ENCODE measurements at places on chromosomes 16 and 17.

GRCh38 chr16:79528338-79528737 is 72.2 kb downstream of the MAF start:
- DNase-seq = no peak

DNA sequence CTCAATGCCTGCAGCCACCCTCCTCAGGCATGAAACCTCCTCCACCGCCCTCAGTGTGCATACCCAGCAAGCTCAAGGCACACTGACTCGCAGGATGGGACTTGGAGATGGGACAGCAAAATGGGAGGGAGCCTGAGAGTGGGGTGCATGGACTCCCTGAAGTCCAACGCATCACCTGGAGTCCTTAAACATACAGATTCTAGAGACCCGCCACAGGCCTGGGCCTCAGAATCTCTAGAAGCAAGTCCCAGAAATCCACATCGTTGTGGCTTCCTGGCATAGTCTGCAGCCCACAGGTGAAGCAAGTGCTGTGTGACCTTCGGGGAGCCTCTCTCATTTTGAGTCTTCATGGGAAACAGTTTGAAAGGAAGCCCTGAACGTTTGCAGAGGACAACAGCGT is 3.6 kb upstream of the TBX21 start:
- no peak for DNase-seq

DNA sequence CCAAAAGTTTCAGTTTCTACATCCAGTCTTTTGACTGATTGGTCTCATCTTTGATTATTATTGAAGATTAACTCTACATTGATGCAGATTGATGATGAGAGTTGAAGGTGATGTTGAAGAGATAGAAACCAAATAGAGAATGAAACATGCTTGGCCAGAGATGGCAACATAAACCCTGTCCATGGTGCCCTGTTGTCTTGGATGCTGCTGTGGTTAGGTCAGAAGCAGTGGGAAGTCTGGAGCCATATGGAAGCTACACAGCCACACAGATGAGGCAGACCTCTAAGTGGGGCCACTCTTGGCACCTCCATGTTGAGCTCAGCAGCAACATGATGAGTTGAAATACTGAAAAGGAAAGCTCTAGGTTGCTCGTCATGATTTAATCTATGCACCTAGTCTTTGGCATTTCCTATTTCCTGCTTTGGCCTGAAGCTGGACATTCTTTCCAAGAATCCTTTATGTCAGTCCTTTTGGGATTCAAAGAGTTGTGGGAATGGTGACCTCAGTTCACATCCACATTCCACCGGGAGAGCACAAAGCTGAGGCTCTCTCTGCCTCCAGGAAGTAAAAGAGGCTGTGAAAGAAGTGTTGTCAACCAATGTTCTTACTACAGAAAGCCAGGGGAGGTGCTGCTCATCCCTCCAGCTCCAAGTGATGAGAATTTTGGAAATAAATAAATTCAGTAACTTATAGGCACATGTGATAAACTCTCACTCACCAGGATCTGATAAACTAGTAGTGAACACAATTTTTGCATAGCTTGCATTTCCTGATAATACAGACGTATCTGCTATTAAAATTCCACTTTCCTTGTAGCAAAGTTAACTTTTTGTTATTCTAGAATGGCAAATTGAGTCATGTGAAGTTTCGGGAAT is 127.7 kb upstream of the MAF start:
- no peak for DNase-seq

DNA sequence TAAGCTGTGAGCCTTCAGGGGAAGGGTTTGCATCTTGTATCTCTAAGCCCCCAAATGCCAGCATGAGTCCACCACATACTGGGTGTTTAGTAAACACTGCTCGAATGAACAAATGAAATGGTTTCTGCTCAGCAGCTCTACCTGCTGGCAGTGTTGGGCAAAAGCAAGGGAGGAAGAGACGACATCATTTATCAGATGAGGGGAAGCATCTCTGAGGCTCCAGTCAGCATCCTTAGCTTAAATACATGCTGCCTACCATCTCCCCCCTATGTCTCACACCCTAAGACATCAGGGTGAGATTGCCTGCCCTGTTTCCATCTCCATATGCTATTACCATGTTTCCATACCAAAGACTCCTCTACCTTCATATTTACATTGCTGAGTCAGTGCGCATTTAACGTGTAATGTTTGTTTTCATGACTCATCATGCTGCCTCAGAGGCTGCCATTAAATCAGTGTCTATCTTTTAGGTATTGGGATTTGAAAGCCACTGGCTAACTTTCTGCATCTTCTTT is 379.8 kb downstream of the UTP18 start:
- DNase-seq = no peak

GRCh38 chr16:85759136-85759535 is 8.2 kb upstream of the C16orf74 start:
- DNase-seq = no peak

GRCh38 chr16:73025151-73025855 is 22.6 kb downstream of the ZFHX3 start:
- no peak for DNase-seq

GRCh38 chr16:88576307-88576706 is 6.1 kb downstream of the ZC3H18 start:
- no peak for DNase-seq

GRCh38 chr17:77392376-77393273 is 251.9 kb downstream of the SEC14L1 start:
- DNase-seq = no peak

- DNase-seq = no peak
Measured at GRCh38 chr16:1487395-1488053, 1.2 kb downstream of the PTX4 start.

DNA sequence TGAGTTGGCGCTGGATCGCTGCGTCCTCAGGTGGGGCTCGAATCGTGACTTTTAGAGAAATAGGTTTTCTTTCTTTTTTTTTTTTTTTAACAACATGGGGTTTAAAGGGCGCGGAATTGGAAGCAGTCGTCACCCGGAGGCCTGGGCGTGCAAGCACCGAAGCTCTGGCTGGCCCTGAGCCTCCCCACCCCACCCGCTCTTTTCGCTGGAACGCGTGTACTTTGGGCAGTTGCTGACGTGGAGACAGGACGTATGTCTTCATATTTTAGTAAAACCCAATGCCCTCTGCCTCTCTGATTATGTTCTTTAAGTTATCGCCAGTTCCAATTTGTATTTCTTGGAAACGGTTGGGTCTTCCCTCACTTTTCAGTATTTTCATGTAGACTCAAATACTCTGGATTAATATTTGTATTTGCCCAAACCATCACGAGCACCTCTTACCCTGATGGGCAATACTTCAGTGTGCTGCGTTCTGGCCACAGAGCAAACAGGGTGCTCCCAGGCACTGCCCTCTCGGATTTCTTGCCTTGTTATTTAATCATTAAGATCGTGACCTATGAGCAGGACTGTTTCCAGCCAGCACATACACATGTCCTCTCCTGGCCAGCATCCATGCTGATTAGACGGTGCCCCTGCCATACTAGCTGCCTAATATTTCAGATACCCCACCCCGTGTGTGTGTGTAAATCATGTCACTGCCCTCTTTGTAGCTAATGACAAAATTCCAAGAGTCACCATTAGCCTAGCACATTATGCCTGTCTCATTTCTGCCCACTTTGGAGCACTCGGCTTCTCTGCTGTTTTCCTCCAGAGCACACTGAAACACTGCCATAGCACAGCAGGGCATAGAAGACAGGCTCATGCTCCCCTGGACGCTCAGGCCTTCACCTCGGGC is 805 bp upstream of the C16orf95 start:
- DNase-seq = no peak

DNA sequence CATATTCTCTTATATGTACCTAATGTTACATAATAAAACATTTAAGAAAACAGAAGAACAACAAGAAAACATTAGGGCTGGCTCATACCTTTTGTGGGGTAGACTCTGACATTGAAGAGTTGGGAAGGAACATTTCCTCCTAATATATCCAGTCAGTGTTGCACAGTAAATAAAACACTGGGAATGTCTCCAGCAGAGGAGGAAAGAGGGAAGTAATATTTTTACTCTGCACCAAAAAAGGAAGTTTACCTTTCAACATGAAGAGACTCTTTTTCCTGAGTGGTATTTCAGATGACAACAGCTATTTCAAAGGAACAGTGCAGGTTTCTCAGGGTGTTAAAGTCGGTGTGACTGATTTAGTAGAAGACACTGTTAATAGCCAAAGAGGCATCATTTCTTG is 31.9 kb downstream of the EPN2 start:
- DNase-seq = no peak

DNA sequence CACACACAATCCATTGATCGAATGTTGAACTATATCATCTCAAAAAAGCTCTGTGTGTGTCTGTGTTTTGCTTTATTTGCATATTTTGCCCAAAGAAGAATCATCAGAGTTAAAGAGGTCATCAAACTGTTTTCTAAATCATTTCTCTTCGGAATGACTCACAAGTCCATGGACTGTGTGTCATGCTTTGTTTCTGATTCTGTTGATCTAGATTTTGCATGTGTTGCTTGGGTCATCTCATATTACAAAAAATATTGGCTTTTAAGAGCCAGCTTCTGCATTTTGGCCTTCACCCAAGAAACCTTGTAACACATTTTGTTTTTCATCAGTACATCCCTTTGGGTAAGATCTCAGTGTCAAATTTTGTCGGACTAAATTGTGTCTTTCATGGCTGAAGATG is 471.2 kb upstream of the HSBP1 start:
- DNase-seq = no peak

DNA sequence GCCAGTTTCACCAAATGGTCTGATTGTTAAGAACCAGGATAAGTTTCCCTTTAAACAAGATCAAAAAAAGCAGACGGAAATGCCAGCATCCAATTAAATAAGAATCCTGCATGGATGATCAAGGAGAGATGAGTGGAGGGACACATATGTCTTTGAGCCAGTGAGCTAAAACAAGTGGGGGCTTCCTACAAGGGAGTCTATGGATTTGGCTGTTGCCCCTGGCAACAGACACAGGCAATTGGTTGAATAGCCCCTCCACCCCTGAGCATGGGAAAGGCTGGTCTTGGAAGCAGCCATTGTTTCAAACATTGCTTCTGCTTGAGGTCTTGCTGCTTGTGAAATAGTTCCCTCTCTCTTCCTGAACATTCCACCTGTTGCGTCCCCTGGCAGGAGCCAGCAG is 374.7 kb upstream of the ERCC4 start:
- no peak for DNase-seq

- no peak for DNase-seq
Measured at GRCh38 chr16:66717776-66718175, 21.2 kb upstream of the CMTM4 start.

DNA sequence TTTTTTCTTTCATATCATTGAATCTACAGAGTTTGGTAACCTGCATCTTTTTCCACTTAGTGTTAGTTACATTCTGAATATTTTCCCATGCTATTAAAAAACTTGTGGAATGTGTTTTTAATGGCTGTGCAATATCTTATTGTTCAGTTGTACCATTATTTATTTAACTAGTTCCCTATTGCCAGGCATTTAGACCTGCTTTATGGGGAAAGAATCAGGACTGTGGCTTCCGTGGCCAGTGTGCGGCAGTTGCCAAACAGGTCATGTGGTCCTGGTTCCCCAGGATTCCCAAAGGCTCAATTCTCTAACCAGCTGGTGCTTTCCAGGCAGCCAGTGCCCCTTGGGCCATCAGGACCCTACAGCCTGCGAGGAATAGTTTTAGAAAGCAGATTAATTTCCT is 30.8 kb downstream of the NDEL1 start:
- no peak for DNase-seq

DNA sequence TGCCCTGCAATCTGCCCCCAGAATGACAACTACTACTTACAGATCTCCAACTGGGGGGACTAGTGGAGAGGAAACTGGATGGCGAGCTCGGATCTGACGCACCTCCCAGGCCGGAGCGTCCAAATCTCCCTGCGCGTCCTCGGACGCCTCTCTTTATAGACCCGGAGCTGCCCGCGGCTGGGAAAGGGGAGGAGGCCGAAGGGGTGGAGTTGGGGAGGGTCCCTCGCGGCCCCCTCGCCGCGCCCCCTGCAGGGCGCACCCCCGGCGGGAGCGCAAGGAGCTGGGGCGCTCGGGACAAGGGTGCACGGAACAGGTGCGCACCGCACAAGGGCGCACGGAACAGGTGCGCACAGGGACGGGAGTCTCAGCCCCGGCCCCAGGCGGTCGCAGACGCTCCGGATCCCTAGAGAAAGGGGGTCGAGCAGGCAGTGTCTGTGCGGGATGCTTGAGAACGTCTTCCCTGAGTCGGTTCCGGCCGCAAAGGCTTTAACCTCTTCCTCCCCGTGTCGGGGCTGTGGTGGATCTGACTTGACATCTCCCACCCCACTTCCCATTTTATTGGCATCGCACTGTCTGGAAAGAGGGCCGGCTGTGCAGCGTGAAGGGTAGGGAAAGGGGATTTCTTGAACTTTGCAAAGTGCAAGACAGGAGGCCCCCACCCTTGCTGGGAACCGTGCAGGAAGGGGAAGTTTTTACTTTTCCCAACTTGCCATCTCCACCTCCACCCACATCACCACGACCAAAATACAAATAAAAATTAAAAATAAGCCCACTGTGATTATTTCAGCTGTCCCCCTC is at the start of gene MYH11:
Gene MYH11 (minus strand): TSS at position 128 of the 798 bp plus-strand sequence. CDS start 18,776 bp downstream, outside the sequence.
- DNase-seq = no peak

- no peak for DNase-seq
Measured at GRCh38 chr17:80031691-80032430, 3.8 kb downstream of the TBC1D16 start.

DNA sequence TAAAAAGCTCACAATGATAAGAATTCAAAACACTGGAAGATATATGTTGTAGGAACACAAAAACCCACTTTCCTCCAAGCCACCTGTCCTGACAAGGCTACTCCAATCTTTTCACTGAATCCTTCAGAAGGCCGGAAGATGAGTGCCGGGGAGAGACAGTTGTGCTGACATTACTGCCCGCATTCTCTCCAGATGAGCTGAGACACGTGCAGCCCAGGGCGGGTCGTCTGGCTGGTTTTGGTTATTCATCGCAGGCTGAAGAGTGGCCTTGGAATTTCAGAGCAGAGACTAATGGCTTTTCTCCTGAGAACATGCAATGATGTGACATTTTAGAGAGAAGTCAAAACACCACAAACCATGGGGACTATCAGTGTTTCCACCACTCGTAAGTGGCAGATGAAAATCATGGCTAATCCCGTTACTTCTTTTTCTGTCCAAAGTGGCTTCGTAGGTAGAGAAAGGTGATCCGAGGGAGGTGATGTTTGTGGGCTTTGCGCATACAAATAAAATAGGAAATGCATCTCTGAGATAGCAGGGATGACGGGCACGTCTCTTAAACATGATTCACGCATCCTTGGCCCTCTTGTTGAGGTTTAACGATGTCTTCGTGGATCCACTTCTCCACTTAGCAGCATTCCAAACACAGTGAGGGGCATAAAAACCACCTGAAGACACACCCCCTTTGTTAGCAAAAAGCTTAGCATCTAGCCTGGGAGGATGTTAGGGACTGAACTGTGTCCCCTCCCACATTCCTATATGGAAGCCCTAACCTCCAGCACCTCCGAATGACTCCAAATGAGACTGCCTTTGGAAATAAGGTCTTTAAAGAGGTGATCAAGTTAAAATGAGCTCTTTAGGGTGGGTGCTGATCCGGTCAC is 134.0 kb downstream of the IRX3 start:
- DNase-seq = no peak

- no peak for DNase-seq
Measured at GRCh38 chr17:49112936-49113335, 19.6 kb upstream of the B4GALNT2 start.

- no peak for DNase-seq
Measured at GRCh38 chr16:15874745-15875314, 13.6 kb downstream of the CEP20 start.

All from stimulated activated CD8-positive, alpha-beta memory T cell treated with anti-CD3 and anti-CD28 coated beads, Interleukin-7, amount 100 ng/mL, for 24 hours (primary cell).